Left kidney (tissue), 8 donors: ENCODE measurements at places on chromosomes 6 and 20. TPM values are rescaled to one million over a fixed set of nuclear protein-coding genes. Genes with fewer than 3 reads are reported as not detected.

The MAS1 gene
- 0.03 TPM for polyA plus RNA-seq

The TRIM40 gene
- polyA plus RNA-seq = not detected

The LY6G6D gene
- polyA plus RNA-seq = not detected

The SMIM13 gene
- 19.5 TPM for polyA plus RNA-seq

The CRISP3 gene
- polyA plus RNA-seq = not detected

The CCDC170 gene
- 5.3 TPM for polyA plus RNA-seq

The BTBD9 gene
- 14.5 TPM for polyA plus RNA-seq

The CALHM4 gene
- polyA plus RNA-seq = 1.4 TPM

- DNase-seq = no peak
Observed at GRCh38 chr20:43985608-43986316, 71.1 kb downstream of the TOX2 start.

- DNase-seq = no peak
Observed at GRCh38 chr6:118574051-118574865, 26.2 kb downstream of the PLN start.

- DNase-seq = no peak
Observed at GRCh38 chr6:3208098-3208774, 19.2 kb downstream of the TUBB2B start.

DNA sequence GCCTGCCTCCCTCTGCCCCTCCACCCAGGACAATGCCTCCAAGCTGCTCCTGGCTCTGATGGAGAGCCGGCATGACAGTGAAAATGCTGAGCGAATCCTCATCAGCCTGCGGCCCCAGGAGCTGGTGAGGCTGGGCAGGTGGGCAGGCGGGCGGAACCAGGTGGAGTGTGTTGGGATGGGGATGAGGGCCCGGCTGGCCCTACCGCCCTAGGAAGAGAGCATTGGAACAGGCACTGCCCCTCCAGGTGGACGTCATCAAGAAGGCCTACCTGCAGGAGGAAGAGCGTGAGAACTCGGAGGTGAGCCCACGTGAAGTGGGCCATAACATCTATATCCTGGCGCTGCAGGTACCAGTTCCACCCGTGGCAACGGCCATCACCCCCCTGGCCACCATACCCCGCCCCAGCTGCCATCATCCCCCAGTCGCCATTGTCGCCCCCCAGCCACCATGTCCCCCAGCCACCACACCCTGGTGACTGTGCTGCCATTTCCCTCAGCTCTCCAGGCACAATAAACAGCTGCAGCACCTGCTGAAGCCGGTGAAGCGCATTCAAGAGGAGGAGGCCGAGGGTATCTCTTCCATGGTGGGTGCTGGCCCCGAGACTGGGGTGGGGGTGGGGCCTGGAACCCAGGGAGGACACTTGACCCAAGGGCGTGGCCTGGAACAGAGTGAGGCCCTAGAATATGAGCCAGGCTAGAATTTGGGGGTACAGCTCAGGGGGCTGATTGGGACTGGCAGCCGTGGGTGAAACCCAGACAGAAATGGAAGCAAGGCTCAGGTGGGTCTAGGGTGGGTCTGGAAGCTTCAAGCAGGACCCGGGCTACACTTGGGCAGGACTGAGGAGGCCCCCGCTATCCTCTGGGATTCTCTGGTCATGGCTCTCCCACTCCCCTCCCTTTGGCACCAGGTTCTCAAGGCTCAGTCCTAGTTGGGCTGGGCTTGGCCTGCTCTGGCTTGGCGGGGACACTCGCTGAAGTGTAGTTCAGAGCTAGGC is 24.2 kb downstream of the UQCC2 start:
- DNase-seq = no peak

- DNase-seq = no peak
Observed at GRCh38 chr20:36074983-36075382, 79.6 kb upstream of the EPB41L1 start.

GRCh38 chr20:7673841-7674240 is 266.4 kb downstream of the HAO1 start:
- DNase-seq = no peak

GRCh38 chr6:128597956-128598355 is 77.6 kb upstream of the PTPRK start:
- DNase-seq = no peak

DNA sequence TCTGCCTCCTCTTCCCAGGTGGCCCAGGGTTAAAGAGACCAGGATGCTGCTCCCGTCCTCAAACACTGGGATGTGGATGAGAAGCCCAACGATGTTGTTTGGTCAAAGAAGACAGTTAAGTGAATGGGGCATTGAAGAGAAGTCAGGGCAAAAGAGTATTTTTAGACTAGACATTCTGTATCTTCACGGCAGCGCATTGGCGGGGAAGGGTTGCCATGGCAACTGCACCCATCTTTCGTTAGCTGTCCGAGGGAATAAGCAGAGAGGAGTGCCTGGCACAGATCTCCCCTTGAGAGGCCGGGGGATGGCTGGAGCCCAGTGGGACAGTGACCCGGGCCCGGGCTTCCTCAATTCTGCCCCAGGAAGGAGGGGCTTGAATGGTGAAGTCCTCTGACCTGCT is 56.4 kb upstream of the GPR31 start:
- no peak for DNase-seq

DNA sequence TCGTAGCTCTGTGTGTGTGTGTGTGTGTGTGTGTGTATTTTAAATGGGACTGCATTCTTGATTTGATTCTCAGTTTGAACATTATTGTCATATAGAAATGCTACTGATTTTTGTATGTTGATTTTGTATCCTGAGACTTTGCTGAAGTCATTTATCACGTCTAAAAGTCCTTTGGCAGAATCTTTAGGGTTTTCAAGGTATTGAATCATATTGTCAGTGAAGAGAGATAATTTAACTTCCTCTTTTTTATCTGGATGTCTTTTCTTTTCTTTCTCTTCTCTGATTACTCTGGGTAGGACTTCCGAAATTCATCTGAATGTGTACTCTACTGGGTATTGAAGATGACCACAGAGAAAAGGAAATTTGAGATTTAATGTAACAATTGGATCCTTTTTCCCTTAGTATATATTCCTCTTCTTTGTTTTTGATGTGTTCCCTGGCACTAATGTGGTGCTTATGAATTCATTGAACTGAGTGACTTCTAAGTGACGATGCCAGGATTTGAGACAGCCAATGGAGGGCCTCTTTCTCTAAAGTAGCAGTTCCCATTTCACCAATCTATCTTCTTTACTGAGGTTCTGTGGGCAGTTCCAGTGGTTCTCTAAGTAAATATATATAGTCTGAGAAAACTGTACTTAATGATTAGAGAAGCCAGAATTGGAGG is 47.6 kb downstream of the TNFAIP3 start:
- DNase-seq = no peak

GRCh38 chr6:11222385-11223277 is 9.8 kb downstream of the NEDD9 start:
- DNase-seq = no peak

- no peak for DNase-seq
Observed at GRCh38 chr6:164926686-164927085, 382.7 kb downstream of the C6orf118 start.

- DNase-seq = no peak
Observed at GRCh38 chr6:71299541-71300470, 11.2 kb downstream of the OGFRL1 start.

DNA sequence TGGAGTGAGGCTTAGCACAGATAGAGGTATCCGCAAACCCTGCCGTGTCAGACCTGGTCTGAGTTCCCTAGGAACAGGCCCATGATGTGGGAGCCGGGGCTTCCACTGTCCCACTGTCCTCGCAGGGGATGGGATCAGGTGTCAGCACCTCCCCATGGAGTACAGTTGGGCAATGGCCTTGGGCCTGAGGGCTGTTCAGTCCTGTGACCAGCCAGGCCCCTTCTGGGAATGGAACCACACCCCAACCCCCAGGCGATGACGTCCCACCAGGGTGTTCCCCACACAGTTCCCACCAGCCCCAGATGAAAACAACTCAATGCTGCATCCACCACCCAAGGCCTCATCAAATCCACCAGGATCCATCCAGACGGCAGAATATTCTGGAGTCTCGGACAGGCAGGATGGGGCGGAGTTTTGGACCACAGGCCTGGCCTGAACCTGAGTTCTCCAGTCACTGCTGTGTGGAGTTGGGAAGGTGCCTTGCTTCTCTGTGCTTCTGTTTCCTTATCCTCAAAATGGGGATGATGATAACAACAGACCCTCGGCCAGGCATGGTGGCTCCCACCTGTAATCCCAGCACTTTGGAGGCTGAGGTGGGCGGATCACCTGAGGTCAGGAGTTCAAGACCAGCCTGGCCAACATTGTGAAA is 62.2 kb downstream of the UBE2V1 start:
- DNase-seq = no peak

GRCh38 chr6:164469276-164469949 is 840.0 kb downstream of the C6orf118 start:
- DNase-seq = no peak

- DNase-seq = no peak
Observed at GRCh38 chr20:25529295-25529951, 55.9 kb downstream of the NINL start.

DNA sequence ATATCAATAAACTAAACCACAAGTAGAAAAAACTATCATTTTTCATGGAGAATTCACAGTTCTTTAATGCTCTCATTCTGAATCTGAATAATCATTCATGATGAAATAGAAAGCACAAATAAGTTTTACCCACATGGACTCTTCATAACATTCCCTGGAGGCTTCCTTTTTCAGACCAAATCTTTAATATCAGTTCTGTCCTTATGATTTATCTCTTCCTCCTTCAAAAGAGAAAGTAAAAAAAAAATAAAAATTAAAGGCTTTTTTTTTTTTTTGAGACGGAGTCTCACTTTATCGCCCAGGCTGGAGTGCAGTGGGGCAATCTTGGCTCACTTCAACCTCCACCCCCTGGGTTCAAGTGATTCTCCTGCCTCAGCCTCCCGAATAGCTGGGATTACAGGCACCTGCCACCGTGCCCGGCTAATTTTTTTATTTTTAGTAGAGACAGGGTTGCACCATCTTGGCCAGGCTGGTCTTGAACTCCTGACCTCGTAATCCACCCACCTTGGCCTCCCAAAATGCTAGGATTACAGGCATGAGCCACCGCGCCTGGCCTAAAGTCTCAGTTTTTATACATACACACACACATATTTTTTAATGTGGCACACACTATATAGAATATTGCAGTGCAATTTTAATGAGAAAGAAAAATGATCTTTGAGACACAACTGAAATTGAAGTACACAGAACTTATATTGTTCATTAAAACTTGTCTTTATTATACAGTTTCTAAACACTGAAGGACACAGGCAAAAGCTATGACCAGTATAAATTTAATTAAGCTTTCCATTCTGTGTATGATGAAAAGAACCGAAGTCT is 31.9 kb upstream of the ZNF217 start:
- DNase-seq = no peak

DNA sequence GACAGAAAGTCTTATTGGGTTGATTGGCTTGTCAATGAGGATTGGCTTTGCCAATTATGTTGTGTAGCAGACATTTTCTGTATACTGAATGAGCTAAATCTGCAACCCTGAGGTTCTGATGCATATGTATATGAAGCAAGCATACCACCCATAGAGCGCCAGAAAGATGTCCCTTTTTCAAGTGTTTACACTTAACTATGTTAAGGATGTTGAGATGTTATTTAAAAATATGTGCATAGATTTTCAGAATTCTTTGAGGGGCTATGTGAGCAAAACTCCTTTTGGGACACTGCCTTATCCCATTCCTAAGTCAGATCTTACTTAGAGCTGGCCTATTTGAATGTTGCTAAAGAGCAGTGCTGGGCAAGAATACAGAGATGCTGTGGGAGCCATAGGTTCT is 1.9 kb downstream of the AIG1 start:
- no peak for DNase-seq

GRCh38 chr6:160357088-160357487 is 8.9 kb downstream of the SLC22A3 start:
- DNase-seq = no peak

DNA sequence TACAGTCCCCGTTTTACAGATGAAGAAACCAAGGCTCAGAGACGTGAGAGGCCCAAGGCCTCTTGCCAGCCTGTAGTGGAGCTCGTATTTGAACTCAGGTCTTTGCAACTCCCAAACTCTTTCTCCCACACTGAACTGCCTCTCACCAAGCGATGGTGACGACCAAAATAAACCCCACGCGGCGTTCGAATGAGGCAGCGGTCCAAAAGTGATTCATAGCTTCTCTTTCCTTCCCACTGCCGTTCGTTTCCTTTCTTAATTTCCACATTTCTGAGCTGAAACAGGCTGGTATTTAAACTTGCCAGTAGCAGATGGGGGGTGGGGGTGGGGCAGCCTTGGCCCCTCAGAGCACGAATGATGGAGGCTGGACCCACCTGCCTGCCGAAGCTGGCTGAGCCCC is 252.9 kb upstream of the KCNG1 start:
- no peak for DNase-seq

DNA sequence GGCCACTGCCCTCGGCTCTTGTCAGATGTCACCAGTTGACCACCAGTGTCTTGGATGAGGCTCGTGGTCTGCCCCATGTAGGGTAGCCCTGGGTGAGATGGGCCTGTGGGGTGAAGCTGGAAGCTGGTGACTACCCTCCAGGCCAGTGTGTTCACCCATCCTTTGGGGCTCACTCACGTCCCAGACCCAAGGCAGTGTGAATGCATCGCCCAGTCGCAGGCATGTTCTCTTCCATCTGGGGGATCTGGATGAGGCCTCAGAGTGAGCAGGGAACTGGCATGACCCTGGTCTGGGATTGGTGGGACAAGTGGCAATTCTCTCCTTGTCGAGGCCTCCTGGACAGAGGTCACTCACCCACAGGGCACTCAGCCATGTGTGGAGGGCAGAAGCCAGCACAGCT is 120.1 kb upstream of the PHACTR3 start:
- no peak for DNase-seq

DNA sequence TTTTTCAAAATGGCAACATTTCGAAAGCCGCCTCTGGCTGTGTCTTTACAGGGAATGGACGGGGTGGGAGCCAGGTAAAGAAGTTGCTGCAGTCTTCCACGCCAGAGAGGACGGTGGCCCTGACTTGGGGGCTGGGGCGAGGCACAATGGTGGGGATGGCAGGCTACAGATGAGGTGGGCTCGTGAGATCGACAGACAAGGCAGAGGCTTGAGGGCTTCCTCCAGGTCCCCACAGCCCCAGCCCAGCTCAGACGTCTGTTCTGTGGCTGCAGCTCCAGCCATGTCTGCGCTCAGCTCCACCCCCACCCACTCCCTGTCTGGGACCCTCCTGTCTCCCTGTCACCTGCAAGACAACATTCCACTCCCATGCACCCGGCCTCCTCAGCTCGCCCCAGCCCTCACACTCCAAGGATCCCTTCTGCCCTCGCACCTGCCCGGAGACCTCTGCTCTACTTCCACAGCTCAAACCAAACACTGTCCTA is 7.4 kb upstream of the C20orf144 start:
- DNase-seq = no peak

GRCh38 chr20:3796477-3797225 is 541 bp downstream of the CDC25B start:
- no peak for DNase-seq
